Activated naive CD4-positive, alpha-beta T cell treated with anti-CD3 and anti-CD28 coated beads, Interleukin-2, amount 50 U/mL, for 72 hours (primary cell): ENCODE measurements at places on chromosomes 5 and 9.

GRCh38 chr5:159956074-159956473 lies 39.8 kb downstream of the ADRA1B start:
- DNase-seq: no peak

DNA sequence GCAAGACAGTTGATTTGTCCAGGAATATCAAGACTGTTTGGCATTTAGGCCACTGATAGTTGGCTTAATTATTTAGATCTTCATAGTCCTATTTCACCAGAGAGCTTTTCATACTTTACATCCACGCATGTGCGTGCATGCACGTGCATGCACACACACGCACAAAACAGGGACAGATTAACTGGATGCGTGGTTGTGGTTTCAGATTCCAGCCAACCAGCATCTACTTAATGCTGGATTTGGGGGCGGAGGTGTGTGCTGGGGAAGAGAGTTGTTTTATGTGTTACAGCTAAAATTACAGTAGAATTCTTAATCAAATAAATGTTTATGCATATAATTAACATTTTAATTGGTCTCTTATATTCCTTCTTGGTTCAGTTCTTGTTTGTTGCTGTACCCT lies 7.3 kb downstream of the RNF14 start:
- no peak for DNase-seq

DNA sequence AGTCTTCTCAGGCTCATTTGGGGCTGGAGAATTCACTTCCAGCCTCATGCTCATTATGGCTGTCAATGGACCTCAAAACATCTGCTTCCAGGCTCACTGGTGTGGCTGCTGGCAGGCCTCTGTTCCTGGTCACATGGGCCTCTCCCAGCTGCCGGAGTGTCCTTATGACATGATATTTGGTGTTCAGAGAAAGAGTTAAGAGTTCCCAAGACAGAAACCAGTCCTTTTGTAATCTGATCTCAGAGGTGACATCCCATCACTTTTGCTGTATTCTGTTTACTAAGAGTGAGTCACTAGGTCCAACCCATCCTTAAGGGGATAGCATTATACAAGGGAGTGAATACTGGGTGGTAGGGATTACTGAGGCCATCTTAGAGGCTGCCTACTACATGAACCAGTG lies 104.6 kb downstream of the CACNA1B start:
- DNase-seq: no peak

DNA sequence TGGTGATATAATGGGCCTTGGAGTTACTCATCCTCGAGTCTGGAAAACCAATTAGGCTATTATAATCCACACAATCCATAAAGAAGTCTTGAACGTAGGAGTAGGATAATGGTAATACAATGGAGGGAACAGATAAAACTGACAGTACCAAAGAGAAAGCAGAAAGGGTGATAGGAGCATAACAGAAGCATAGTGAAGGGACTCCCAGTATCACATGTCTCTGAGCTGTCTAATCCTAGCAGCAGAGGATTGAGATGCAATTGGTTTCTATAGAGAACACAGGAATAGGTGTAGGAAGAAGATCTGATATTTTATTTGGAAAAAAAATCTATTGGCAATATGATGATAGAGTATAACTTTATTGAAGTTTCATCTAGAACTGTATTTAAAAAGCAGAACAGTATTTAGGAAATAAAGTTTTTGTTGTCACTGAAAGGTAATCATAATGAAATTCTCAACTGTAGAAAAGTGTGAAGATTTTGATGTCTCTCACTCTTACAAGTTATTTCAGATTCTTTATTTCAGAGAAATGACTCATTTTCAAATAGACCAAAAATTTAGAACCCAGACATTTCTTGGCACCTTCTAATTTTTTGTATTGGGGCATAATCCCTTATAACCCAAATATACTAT lies 25.4 kb downstream of the SRFBP1 start:
- no peak for DNase-seq

GRCh38 chr9:24602693-24603352 lies 57.1 kb upstream of the IZUMO3 start:
- DNase-seq: no peak

GRCh38 chr9:128082151-128082550 lies 14.1 kb downstream of the SLC25A25 start:
- no peak for DNase-seq

GRCh38 chr9:13915591-13916301 lies 398.2 kb downstream of the NFIB start:
- no peak for DNase-seq

GRCh38 chr5:170363671-170364070 lies 25.5 kb downstream of the KCNMB1 start:
- DNase-seq: no peak

GRCh38 chr5:90655423-90655822 lies 96.8 kb downstream of the ADGRV1 start:
- no peak for DNase-seq

DNA sequence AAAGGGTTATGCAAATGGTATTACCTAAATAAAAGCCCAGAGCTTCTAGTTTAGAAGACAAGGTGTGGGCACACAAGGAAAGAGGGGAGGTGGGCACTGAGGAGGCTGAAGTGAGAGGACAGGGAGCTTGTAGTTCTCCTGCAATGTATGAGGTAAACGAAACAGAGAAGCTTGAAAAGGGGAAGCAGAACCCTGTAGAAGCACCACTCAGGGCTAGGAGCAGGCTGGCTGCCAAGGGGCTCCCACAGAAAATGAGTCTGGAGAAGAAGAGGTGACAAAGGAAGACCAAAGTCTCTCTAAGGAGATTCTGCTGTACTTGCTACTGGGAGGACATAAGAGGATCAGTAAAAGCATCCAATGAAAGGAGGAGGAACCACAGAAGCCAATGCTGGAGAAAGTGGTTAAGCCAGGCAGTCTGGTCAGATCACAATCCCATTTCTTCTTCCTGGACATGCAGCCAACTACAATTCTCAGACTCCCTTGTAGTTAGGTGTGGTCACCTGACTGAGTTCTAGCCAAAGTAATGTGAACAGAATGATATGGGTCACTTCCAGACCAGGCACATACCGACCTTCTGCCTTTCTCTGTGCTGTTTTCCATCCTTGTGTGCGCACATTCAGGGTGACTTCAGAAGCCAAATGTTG lies 174.5 kb upstream of the MAP3K1 start:
- DNase-seq: no peak

DNA sequence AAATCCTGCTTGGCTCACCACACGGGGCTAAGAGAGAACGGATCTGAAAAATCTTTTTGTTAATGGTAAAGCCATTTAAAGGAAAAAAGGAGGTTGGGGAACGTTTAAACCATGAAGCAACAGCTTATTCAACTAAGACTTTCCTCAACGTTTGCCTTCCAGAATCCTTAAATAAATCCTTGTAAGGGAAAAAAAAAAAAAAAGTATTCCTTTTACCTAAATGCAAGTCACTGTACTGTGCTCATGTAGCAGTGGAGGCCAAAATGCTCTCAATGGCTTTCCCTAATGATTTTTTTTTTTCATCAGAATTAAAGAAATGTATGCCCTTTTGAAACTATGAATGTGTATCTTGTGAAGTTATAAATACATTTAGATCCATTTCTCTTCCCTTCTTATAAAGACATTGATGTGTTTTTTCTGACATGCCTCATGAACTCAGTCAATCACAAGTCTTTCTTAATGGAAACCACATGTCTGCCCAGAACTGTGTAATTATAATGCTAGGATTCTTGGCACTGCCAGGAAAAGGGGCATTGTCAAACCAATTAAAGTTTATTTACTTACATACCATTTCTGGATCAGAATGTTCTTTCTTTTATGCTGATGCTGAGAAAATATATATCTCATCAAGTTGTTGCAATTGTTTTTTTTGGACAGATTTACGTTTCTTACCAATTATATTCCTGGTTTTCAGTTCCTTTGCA lies 107.5 kb downstream of the EBF1 start:
- no peak for DNase-seq
